ENCODE measurements at places on chromosomes 1 and 21.
A peak's percentile ranks its signal among the peaks of the same experiment; 100 is the strongest.

- no peak for DNase-seq
Observed at GRCh38 chr1:32874860-32875752, 4.4 kb upstream of the FNDC5 start.

DNA sequence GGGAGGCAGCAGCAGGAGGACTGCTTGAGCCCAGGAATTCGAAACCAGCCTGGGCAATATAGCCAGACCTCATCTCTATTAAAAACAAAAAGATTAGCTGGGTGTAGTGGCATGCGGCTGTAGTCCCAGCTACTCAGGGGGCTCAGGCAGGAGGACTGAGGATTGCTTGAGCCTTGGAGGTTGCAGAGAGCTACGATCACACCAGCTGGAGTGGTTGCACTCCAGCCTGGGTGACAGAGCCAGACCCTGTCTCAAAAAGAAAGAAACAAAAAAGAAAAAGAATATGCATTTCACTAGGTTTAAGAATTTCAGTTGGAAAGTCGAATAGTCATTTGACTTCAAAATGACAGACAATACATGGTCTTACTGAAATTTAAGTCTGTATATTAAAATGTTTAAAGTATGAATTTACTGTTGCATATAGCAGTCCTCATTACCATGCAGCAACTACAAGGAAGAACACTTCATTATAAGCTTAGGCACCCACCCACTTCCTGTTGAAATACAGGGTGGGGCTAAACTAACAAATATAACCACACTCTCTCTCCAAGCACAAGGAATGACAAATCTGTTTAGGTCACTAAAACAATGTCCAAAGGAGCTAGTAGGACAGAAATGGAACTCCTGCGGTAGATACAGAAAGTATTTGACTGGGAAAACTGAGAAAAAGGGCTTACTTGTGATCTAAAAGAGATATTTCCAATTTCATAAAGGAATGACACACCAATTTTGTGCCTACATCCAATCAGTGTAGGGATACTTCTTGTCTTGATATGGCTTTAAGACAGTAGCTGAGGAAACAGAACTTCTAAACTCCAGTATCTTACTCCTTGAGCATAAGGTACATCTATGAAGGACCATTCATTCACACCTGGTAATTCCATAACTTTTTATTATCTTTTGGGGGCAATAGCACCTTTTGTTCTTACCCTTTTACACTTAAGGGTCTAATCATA is 44.1 kb downstream of the GPR3 start:
- DNase-seq, result peak; percentile 53

- no peak for DNase-seq
Observed at GRCh38 chr21:42794551-42794950, 84.8 kb downstream of the WDR4 start.

- no peak for DNase-seq
Observed at GRCh38 chr1:153804112-153804511, 28.9 kb downstream of the SLC27A3 start.

- DNase-seq, result no peak
Observed at GRCh38 chr1:73475316-73475870, 722.6 kb downstream of the LRRIQ3 start.

- no peak for DNase-seq
Observed at GRCh38 chr1:89927049-89927448, 67.9 kb upstream of the ZNF326 start.

GRCh38 chr1:184908506-184908905 is 65.8 kb downstream of the NIBAN1 start:
- no peak for DNase-seq

GRCh38 chr1:15409388-15410222 is at the start of gene EFHD2:
Gene EFHD2, plus strand, starts transcription at chr1:15409888. Its CDS starts 84 bp downstream, at chr1:15409972.
- peak; percentile 84 for DNase-seq

DNA sequence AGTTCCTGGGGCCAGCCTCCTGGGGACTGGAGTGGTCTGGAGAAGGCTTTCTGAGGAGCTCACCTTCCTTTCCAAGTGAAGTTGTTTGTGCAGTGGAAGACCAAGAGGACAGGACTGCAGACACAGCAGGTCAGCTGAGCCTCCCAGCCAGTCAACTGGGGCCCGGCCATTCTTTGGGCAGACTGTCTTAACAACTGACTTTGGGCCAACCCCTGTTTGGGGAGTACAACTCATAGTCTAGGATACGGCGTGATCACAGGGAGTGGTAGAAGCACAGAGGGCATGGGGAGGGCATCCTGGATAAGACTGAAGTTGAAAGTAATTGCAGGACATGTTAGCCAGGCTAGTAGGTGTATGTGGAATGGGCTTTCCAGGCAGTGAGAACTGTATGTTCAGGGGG is 50.3 kb downstream of the PGM1 start:
- DNase-seq, result no peak

DNA sequence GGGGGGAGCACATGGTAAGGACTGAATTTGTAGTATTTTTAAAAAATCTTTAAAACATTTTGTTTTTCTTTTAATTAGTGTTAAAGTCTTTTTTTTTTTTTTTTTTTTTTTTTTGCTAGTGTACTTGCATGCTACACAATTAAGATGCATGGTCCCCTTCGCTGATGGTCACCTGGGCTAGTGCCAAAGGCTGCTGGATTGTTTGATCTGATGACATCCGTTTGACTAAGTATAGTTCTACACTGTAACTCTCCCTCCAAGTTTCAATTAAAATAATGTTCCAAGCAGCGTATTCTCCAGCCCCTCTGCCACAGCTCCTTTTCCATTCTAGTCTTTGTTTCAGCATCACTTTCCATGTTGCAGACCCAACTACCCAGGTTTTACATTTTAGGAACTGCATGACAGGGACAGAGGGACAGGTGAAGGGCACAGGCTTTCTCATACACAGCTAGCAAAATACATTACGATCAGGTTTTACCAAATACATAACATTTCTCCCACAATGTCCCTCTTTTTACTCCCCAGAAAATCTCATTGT is 852 bp upstream of the RAVER2 start:
- DNase-seq, result no peak

DNA sequence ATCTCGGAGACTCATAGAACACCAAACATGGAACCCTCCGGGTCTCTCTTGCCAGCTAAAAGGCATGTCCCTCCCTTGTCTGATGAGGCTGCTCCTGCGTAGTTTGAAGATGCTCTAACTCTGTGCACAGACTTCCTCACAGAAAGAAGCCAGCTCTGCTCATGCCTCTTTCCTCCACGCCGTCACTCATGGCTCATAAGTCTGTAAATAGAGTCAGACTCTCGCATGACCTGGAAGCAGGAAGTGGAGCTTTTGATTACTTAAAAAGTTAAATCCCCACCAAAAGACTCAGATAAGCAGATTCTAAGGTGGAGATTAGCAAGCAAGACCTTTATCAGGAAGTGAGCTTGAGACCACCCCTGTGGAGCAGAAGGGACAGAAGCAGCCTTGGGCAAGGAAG is 171.6 kb downstream of the TRIM33 start:
- DNase-seq, result no peak

- DNase-seq, result no peak
Observed at GRCh38 chr1:221908573-221908972, 166.7 kb upstream of the DUSP10 start.

DNA sequence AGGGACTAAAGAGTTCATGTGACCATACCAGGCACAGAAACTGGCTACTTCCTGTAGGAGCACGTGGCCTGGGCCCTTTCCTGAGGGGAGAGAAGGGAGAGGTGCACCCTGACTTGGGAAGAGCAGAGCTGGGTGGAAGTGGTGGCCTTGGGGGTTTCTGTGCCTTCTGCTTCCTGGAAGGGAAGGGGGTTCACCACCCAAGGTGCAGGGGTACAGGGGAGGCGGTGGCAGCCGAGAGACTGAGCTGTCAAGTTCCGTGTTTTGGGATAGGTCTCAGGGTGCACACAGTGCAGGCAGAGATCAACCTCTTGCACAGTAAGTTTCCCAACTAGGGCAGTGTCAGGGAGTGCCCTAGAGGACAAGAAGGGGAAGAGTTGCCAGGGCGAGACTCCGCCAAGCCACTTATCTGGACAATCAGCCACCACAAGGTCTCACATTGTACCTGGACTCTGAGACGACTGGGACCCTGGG is 10.1 kb downstream of the HECTD3 start:
- no peak for DNase-seq

- peak; percentile 70 for DNase-seq
Observed at GRCh38 chr1:152052606-152053005, 15.8 kb upstream of the S100A11 start.

DNA sequence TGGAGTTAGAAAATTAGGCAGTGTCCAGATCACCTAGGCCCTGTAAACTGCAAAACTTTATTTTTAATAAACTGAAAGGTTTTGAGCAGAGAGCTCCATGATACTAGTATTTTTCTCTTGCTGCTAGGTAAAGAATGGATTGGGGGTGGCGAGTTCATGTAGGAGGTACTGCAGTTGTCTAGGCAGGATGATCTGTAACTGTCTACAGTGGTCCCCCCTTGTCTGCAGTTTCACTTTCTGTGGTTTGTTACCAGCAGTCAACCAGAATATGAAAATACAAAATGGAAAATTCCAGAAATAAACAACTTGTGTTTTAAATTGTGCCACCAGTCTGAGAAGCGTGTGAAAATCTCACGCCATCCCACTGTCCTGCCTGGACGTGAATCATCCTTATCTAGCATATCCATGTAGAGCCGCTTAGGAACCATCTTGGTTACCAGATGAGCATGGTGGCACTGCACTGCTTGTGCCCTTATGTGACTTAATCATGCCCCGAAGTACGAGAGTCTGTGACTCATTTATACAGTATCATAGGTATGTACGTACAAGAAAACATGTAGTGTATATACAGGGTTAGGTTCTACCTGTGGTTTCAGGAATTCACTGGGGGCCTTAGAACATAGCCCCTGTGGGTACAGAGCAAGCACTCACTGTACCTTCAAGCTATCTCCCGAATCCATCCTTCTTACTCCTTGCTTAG is 94.2 kb downstream of the AHCTF1 start:
- no peak for DNase-seq

GRCh38 chr21:26844258-26845065 is 747 bp downstream of the ADAMTS1 start:
- DNase-seq, result no peak

DNA sequence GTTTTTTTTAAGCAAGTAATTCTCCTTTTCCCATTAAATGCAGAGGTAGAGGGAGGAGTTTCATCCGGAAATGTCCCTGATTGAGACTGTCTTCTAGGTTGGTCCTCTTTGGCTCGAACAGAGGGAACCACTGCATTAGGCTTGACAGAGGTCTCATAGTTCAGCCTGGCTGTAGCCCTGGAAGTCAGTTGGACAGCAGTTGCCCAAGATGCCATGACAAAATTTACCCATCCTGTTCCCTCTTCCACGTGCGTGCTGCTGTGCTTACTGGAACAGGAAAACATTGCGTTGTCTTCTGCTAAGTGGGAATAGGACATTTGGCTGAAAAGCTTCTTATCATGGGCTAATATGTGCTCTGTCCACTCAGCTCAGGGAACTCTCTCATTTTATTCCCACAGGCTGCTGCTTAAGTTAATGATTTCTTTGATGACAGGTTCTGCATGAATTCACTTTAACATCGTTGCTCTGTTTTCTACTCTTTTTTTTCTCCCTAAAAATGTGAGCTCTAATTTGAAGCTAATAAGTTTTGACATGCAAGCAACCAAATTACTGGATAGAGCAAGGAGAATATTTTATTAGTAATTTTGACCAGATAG is 18.0 kb downstream of the KCNK1 start:
- DNase-seq, result no peak

- no peak for DNase-seq
Observed at GRCh38 chr1:2470290-2471158, 5.6 kb upstream of the PLCH2 start.

DNA sequence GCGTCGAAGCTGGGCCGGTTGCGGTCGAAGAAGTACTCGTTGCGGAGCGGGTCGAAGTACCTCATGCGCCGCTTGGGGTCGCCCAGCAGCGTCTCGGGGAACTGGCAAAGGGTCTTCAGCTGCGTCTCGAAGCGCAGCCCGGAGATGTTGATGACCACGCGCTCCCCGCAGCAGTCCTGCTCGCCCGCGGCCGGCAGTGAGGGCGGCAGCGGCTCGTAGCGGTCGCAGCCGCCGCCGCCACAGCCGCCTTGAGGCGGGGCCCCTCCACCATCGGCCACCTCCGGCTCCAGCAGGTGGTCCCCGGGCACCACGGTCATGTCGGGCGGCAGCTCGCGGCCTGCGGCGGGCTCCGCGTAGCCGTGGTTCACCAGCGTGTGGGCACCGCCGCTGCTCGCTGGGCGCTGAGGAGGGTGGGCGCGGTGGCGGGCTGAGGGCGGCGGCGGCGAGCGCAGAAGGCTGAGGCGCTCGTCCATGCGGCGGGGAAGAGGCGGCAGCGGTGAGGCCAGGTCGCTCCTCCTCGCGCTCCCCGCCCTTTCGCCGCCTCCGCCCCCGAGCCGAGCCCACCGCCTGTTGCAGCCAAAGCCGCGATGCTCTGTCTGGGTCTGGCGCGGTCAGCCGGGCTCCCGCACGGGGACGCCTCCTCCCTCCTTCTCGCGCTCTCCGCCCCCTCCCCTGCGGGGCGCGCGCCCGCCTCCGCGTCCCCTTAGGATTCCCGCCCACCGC is at the start of gene KCNA3:
KCNA3 (minus strand) TSS at position 604 of the 723 bp plus-strand sequence; CDS start at position 473, 131 bp downstream.
- peak; percentile 68 for DNase-seq

DNA sequence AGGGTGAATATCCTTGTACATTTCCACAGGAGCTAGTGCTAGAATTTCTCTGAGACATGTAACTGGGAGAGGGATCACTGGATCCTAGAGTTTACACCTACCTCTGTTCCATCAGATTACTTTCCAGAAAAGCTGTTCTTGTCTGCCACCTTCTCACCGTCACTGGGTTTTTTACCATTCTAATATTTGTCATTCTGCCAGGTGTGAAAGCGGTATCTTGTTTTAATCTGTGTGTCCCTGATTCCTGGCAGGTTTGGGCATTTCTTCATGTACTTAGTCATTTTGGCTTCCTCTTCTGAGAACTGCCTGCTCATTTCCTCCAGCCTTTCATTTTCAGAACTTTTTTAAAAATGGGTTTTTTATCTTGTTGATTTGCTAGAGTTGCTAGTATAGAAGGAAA is 5.1 kb downstream of the PMF1 start:
- DNase-seq, result peak; percentile 36
